Stimulated activated CD8-positive, alpha-beta memory T cell treated with anti-CD3 and anti-CD28 coated beads, Interleukin-2, amount 100 ng/mL, for 48 hours (primary cell): ENCODE measurements at places on chromosomes 5 and 9.

DNA sequence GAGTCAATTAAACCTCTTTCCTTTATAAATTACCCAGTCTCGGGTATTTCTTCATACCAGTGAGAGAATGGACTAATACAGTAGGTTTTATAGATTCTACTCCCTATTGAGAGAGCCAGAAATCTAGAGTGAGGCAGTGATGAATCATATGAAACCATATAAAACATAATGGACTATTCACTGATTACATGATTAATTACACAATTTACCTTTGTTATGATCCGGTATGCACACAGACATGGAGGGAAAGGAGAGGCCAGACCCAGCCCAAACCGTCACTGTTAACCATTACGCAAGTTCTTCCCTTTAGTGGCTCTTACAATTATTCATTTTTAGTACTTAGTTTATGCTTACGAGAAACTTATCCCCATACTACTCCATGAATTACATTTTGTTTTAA is 205.0 kb downstream of the DNAH5 start:
- no peak for DNase-seq

- DNase-seq: no peak
These were observed 102.0 kb upstream of the PRLR start for GRCh38 chr5:35331956-35332950.

DNA sequence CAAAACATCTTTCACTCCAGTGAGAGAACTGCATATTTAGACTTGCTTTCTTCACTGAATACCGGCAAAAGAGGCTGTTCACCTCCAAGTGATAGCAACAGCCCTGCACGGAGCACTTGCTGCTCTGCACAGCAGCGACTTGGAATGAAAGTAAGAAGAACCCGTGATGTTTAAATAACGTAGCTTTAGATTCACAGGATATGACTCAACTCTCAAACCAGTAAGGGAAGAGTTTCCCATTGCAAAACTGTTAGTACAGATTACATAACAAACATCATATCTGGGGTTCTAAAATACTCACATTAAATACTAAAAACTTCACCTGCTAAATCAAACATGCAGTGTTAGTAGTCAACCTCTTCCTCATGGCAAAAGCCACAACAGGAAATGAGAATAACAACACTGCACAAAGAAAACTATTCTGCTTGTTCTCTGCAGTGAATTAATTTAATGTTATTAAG is 203.4 kb downstream of the MCTP1 start:
- DNase-seq: no peak

- no peak for DNase-seq
These were observed 144.2 kb upstream of the CDH10 start for GRCh38 chr5:24788829-24789514.

DNA sequence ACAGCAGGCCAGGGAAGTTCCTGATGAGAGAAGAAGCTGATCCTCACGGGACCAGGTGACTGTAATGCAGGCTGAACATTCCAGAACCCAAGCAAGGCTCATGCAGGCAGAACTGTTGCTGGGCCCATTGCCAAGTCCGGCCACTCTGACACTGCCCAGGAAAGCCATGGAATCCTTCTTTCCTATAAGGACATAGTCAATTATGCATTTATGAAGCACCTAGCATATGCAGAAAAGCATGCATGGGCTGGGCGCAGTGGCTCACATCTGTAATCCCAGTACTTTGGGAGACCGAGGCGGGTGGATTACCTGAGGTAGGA is 83.7 kb upstream of the SLC1A3 start:
- no peak for DNase-seq

- no peak for DNase-seq
These were observed 170.8 kb downstream of the MACROH2A1 start for GRCh38 chr5:135228222-135228621.

DNA sequence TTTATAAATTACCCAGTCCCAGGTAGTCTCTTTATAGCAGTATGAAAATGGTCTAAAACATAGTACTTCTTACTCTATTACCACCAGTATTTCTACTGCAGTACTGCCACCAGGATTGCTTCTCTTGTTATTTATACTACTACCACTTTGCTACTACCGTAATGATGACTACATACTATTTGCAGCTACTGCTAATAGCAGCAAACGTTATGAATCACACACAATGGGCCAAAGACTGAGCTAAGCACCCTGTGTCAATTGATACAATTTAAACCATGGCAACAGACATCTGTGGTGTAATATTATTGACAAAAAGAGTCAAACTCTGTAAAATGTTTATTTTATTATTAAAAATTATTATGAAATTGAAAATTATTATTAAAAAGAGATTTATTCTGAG is 15.3 kb upstream of the KIF12 start:
- DNase-seq: no peak

- DNase-seq: no peak
These were observed 64.7 kb upstream of the PRLR start for GRCh38 chr5:35294976-35295375.

DNA sequence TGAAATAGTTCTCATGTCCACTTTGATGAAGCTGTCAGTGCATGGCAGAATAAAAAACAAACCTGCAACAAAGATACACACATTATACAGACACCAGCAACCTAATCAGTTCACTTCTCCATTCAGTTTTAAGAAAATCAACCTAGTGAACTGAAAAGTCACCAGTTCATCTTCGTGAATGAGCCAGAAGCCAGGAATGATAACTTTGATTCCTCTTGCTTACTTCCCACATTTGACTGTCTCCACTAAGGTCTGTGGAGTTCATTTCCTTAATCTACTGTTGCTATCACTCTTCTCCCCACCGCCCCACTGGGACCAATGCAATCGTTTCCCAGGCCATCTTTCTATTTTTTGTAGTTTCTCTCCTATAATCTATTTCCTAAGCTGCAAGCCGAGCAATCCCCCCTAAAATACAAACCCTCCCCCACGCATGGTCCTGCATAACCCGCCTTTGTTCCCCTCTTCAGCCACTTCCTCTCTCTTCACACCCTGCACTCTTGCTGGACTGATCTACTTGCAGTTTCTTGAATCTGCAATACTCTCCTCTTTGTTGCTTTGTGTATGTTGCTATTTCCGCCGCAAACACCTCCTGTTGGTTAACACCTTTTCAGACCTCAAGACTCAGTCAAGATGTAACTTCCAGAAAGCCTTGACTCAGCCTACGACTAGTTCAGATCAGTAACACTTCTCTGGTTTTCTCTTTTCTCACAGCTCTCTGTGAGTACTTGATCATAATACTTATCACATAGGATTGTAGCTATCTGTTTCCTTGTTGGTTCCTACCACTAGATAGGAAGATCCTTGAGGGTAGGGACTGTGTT is 16.6 kb downstream of the STOM start:
- peak; percentile 23 for DNase-seq

- DNase-seq: no peak
These were observed 182.4 kb downstream of the ACTL7B start for GRCh38 chr9:108673386-108673785.

GRCh38 chr5:178418471-178419010 is 171.7 kb downstream of the COL23A1 start:
- no peak for DNase-seq

- DNase-seq: no peak
These were observed 12.3 kb downstream of the P4HA2 start for GRCh38 chr5:132215329-132215728.

DNA sequence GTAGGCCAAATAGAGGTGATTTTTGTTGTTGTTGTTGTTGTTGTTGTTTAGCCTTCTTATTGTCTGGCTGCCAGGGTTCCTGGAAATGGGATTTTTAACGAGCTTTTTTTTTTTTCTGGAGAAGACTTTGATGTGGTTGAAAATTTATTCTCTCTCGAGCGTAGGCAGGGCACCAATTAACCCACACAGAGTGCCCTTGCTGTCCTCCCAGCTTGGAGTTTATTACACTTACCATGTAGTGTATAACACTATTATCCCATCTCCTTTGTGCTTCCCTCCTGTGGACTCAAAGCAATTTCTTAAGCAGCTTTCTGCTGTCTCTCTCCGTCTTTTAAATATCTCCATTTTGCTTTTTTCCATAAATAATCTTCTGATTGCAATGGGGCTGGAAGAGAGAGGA is 57.4 kb downstream of the OR2K2 start:
- no peak for DNase-seq

DNA sequence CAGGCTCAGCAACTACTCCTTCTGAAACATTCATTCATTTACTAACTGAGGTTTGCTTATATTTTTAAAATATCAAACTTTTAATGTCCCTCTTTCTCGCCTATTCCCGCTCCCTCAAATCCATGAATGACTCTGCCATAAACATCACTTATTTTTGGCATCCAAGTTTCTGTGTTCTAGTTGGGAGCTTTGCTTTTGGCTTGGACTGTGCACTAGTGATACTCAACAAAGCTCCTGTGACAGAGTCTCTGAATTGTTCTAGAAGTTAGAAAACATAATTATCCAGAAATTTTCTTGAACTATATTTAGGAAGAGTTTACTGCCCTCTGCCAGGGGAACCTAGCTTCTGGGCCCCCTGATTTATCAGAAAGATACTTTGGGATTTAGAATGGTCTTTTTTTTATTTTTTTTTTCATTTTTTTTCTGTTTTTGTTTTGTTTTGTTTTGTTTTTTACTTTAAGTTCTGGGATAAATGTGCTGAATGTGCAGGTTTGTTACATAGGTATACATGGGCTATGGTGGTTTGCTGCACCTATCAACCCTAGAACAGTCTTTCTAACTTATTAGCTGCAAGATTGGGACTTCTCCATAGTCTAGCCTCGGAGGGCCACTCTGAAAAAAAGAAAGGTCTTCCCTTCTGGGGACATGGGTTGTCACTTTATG is 64.7 kb upstream of the PTGER4 start:
- no peak for DNase-seq

DNA sequence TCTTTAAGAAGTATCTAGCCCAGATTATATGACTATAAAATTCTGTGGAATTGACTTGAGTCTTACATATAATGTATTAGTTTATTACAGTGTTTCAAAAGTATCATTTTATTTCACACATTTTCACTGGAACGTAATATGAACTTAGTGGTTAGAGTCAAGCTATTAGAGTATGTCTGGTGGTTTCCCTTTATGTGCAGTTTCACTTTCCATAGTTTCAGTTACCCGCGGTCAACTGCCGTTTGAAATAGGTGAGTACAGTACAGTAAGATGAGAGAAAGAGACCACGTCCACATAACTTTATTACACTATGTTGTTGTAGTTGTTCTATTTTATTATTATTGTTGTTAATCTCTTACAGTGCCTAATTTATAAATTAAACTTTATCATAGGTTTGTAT is 50.5 kb downstream of the COMMD10 start:
- DNase-seq: no peak

DNA sequence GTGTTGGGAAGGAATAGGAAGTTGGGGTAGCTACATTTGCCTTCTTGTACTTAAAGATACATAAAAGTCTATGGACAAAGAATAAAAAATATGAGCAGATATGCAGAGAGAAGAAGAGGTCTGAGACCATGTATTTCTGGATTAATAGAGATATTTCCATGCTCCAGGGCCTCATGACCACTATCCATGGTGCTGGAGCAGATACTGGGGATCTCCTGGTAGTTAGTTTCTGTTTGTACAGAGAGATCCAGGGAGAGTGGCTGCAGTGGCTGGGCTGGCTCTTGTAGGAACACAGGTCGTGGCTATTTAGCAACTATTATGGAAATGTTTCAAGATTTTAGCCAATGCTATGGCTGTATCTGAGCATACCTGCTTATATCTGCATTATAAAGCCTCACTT is 184.2 kb upstream of the TMEM161B start:
- DNase-seq: no peak

DNA sequence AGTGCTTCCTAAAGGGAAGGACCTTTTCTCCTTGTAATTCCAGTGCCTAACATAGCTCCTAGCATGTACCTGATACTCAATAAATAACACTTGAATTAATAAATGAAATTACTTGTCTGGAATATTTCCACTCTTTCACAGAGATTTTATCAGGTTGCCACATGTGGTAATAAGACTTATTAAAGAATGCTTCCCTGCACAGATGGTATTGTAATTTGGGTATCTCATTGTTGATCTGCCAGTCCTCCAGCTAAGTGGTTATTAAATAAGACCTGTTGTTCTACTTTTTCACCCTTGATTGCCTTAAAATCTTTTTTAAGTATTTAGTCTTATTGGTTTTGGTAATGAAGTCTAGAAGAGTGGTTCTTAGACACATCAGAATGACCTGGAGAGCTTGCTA is 28.1 kb upstream of the CETN3 start:
- DNase-seq: no peak

- DNase-seq: no peak
These were observed 20.1 kb downstream of the PCSK1 start for GRCh38 chr5:96412868-96413449.

- no peak for DNase-seq
These were observed 74.7 kb downstream of the FCHO2 start for GRCh38 chr5:73030531-73030930.

DNA sequence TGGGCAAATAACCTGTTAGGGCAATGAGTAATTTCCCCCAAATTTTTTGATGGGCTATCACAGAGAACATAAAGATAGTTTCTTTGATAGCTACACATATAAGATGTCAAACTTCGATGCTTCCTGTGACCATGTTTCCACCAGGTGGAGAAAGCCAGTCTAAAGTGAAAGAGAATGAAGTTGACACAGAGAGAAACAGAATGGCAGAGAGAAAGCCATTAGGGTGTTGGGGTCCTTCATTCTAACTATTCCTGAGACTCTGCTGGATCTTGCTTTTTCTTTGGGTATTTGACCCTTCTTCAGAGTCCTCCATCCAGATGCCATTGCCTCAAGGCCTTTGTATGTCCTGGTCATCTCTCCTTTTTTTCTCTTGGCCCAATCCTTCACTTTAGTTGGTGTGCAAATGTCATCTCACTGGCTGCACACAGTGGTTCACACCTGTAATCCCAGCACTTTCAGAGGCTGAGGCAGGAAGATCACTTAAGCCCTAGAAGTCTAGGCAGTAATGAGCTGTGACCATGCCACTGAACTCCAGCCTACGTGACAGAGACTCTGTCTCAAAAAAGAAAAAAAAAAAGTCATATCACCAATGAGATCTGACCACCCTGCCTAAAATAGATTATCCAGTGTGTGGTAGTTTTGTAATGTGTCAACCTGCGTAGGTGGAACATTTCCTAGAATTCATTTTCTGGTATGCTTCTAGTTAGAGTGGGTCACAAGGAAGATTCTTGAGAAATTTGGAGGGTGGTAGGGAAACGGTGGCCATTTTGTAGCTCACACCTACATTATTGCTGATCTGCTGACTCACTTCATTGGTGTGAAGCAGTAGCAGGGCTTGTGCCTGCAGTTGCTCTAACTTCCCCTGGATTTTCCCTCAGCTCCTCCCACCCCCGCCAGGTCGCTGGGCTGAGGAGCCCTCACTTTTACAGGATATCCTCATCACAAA is 20.8 kb upstream of the KIF2A start:
- peak; percentile 61 for DNase-seq

DNA sequence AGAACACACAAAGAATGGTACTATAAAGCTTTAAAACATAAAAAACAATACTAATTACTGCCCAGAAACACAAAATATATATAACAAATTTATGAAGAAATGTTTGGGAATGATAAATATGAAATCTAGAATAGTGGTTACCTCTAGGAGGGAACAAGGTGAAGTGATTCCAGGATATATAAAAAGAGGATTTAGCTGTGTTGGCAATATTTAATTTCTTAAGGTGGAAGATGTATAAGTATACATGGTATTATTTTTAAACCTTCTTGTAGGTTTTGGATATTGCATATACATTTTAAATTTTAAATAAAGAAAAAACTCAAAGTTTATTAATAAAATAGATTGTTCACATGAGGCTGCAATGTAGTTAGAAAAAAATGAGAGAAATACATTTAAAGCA is 112.7 kb upstream of the ZNF618 start:
- DNase-seq: no peak
